Stimulated activated CD4-positive, alpha-beta T cell treated with anti-CD3 and anti-CD28 coated beads, Interleukin-2, amount 100 ng/mL, for 24 hours (primary cell): ENCODE measurements at places on chromosomes 11 and 22.

GRCh38 chr22:22943521-22944267, 56.1 kb downstream of the IGLL5 start:
- DNase-seq, result no peak

DNA sequence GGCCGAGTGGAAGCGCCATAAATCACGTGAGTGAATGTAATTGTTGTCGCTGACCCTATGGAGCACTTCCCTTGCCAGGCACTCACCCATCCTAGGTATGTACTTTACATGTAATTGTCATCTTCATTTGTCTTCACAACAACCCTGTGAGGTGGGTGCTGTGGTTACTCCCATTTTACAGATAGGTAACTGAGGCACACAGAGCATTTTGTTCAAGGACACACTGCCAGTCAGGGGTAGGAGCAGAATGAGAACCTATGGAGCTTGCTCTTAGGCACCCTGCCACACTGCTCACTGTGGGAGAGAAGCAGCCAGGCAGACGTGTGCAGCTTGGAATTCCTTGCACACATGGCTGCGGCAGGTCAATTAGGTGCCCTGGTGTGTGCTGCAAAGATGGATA, 785 bp upstream of the EFCAB6 start:
- no peak for DNase-seq

DNA sequence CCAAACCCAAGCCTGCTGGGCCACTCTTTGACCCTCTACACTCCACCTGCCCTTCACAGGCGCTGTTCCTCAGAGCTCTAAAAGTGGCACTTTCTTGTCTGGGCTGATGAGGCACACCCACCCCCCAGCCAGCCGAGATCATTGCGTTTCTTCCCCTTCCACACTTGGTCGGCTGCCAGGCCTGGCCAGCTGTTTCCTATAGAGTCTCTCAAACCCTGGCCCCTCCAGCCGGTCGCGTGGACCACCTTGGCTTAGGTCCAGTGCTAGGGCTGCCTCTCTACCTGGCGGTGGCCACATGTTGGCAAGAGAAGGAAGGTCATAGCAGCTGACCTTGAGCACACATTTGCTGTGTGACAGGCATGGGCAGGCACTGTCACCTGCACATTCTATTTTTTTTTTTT, 60.6 kb downstream of the PPP6R2 start:
- DNase-seq, result no peak

DNA sequence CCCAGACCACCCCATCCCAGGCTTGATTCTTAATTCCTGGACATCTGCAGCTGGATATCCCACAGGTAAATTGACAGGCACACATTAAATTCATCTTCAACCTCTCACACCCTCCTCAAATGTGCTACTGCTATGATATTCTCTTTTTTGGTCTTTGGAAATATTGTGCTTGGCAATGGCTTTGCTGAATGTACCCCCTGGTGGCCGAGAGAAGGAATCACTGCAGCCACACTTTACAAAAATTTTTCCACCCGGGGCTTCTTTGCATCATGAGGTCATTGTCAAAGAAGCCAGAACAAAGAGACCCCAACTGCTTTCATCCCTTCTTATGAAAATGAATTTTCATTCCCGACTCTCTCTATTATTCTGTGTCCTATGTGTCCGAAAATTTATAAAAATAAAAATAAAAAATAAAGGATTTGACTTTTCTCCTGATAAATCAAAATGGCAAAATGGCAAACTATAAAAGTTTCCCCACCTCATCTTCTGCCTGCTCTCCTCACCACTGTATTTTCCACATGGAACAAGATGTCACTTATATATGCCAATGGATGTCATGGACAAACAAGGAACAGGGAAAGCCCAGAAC, 15.0 kb upstream of the CYB5R2 start:
- DNase-seq, result no peak

DNA sequence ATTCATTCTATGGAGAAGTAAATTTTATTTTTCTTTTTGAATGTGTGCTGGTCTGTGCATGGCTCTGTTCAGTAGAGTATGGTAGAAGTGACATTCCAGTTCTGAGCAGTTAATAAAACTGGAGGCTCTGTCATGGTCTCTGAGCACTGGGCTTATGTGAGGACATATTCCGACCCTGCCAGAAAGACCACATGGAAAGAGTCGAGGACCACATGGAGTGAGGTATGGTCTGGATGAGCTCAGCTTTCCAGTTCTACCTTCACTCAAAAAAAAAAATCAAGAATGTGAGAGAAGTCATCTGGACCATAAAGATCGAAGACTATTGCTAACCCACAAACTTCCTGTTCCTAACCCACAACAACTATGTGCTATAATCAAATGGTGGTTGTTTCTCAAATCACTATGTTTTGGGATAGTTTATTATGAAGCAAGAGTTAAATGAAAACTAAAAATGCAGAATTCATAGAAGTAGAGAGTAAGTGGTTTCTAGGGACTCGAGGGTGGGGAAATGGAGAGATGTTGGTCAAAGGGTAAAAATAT, 534.2 kb upstream of the ANO5 start:
- DNase-seq, result no peak

DNA sequence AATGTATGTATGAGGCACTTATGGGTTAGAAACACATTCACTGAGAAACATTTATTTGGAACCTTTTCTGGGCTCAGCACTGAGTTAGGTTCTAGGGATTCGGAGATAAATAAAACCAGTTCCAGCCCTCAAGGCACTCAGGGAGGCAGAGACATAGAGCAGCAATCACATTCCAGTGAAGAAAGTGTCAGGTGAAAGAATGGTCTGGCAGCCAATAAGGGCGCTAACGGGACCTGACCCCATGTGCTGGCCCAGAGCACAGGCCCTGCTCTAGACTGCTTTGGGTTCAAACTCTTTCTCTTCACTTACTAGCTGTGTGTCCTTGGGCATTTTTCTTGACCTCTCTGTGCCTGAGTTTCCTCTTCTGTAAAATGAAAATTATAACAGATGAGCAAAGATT, 146.0 kb upstream of the SYT13 start:
- no peak for DNase-seq

DNA sequence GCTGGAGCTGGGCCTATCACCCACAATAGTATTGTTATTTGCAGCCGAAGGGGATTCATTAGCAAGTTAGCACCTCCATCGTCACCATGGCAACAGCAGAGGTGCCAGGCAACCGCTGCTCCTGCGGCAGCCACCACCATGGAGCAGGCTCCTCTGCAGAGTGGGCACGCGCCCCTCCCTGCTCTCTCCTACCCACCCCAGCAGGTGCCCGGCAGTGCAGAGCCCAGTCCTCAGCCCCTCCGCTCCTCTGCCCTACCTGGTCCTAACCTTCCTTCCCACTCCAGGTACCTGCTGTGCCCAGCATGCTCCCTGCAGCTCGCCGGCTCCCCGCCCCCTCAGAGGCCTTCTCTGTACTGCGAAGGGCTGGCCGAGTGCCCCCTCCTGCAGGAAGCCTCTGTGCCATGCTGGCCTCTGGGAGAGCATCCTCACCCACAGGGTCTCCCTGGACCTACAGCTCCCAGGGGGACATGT, 3.6 kb downstream of the DUSP8 start:
- no peak for DNase-seq

GRCh38 chr11:14422814-14423182, 63.8 kb upstream of the RRAS2 start:
- no peak for DNase-seq

- no peak for DNase-seq
Observed at GRCh38 chr11:95512682-95513081, 276.9 kb downstream of the FAM76B start.

DNA sequence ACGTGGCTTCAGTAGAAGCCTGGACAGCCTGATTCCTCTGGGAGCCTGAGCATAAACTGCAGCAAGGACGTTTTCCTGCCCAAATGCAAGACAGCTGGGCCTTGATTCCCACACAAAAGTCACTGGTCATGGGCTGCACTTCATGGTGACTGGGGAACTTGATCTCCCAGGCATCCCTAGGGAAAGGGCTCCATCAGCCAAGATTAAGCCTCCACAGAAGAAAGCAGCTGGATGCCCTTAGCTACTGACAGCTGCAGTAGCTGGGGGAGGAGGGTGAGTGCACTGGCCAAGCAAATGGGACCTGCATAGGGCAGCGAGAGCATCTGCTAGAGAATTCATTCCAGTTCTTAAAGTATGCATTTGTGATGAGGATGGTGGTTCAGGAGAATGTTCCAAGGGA, 267.4 kb upstream of the ISX start:
- no peak for DNase-seq

- no peak for DNase-seq
Observed at GRCh38 chr11:116084511-116084910, 580.3 kb upstream of the CADM1 start.

DNA sequence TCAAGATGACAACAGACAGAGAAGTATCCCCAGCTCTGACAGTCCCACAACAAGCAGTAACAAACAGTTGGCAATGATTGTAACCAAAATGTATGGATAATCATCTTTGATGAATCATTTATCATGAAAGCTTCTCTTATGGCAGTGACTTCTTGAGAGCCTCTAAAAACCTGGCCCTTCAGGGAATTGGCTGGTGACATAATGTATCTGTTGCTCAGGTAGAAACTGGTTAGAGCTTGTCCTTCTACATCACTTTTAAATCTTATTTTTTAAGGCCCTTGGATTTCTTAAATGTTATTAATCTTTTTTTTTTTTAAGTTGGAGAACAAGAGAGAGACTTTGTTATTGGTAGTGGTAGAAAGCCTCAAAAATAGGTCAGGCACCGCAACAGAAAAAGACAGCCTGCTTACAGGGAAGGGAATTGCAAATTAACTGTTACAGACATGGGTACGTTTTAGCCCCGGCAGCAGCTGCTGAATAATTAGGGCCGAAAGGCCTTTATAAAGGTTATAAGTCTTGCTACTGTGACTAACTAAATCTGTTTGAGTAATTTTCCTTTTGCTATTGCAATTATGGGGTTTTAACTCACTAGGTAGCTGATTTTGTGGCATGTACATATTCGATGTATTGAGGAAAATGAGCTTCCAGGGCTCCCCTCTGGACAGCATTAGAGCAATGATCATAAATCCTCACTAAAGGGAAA, 207.7 kb upstream of the LRRC4C start:
- no peak for DNase-seq

DNA sequence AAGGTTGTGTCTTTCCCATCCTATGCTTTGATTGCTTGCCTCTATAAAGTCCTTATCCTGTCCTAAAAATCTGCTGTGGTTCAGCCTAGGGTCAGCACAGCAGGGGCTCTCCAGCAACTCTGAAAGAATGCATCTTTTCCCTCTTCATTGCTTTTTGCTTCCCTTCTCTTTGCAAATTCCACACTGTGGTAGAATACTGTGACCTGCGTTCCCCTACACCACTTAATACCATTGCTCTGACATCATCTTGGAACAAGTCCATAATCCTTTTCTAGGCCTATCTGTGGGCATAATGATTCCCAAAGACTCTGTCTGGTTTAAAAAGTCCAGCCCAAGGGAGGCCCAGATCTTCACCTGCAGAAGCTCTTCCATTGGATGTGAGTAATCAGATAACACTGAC, 177.7 kb downstream of the NAV2 start:
- no peak for DNase-seq

- no peak for DNase-seq
Observed at GRCh38 chr11:115961159-115962003, 457.2 kb upstream of the CADM1 start.

- DNase-seq, result no peak
Observed at GRCh38 chr22:23217171-23218052, 37.1 kb downstream of the BCR start.

- DNase-seq, result no peak
Observed at GRCh38 chr11:125258291-125259032, 93.9 kb downstream of the PKNOX2 start.

DNA sequence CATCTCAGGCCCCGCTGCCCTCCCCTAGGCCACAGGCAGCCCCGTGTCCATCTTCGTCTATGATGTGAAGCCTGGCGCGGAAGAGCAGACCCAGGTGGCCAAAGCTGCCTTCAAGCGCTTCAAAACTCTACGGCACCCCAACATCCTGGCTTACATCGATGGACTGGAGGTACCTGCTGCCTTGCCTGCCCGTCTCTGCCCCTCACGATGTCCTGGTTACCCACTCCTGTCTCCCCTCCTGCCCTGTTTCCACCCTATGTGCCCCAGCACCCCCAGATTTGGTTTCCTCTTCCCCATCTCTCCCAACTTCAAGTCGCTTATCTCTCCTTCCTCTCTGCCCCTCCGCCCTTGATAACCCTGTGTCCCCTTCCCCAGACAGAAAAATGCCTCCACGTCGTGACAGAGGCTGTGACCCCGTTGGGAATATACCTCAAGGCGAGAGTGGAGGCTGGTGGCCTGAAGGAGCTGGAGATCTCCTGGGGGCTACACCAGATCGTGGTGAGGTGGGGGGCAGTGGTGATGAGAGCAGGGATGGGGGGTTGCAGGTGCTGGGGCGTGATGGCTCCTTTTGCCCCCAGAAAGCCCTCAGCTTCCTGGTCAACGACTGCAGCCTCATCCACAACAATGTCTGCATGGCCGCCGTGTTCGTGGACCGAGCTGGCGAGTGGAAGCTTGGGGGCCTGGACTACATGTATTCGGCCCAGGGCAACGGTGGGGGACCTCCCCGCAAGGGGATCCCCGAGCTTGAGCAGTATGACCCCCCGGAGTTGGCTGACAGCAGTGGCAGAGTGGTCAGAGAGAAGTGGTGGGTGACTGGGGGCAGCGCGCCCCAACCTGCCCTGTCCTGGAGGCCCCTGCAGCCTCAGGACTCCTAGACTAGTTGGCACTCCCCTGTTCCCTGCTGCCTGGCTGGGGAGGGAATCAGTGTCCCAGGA, 930 bp downstream of the SCYL1 start:
- no peak for DNase-seq

- DNase-seq, result no peak
Observed at GRCh38 chr22:17924735-17925364, 99.5 kb downstream of the MICAL3 start.

GRCh38 chr11:94526645-94527438, 14.6 kb downstream of the C11orf97 start:
- DNase-seq, result no peak

- DNase-seq, result no peak
Observed at GRCh38 chr22:34534101-34534500, 531.9 kb upstream of the ISX start.

DNA sequence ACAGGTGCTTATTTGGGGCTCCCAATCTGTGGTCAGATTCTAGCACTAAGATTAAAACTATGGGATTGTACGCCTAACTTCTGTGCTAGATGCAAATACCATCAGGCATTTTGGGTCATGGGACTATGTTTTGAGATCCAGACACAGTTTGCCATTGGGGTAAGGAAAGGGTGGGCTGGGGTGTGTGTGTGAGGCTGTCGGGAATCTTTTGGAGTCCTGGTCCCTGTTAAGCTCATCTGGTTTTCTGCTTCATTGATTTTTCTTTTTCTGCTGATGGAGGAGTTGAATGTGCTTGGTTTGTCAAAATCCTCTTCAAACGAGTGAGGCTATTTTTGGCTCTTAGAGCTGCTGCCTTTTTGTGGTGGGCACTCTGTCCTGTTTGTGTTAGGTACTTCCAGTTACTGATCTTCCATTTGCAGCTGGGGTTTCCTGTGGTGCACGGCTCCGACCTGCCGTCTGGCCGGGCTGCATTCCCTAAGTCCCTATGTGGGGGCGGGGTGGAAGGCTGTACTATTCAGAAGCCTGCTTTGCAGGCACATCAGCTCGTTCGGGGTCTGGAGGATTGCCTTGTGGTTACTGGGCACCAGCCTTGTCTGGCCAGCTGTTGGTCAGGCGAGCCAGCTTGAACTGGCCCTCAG, 2.9 kb downstream of the BCR start:
- no peak for DNase-seq

- DNase-seq, result no peak
Observed at GRCh38 chr11:106133529-106133928, 56.1 kb downstream of the AASDHPPT start.
